NCI-H1417 (cell line): ENCODE measurements at places on chromosomes 6 and 20.
A peak's percentile ranks its signal among the peaks of the same experiment; 100 is the strongest.

DNA sequence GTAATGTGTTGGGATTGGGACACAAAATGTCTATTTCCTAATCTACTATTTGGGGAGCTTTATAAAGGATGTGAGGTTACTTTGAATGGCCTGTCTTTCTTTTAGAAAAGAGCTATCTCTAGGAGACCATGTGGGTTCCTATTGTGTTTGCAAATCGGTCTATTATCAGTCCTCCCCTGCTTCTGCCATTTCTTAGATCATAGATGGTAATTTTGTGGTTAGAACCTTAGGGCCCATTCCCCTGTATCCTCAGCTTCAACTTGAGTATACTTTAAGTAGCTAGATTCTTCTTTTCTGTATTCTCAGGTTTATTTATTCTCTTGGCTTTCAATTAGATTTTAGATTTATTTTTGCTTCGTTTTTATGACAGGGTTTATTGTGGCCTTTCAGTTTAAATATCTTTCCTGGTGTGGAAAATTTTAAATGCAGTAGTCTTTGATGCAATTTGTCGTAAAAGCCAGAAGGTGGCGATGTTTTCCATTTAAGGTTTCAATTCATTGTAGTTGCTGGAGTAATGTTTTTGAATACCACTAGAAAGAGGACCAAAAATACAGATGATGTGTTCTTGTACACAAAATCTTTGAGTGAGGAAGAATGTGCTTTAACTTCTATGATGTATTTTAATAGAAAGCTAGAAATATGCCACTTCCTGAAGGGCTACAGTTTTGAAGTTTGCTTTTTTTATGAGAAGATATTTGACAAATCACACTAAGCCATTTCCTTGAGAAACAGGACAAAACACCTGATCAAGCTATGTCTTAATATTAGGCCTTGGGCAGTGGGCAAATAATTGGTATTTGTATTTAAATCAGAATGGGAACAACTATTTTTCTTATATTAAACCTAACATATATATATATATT is 20.3 kb downstream of the TBPL1 start:
- peak; percentile 49 for DNase-seq

DNA sequence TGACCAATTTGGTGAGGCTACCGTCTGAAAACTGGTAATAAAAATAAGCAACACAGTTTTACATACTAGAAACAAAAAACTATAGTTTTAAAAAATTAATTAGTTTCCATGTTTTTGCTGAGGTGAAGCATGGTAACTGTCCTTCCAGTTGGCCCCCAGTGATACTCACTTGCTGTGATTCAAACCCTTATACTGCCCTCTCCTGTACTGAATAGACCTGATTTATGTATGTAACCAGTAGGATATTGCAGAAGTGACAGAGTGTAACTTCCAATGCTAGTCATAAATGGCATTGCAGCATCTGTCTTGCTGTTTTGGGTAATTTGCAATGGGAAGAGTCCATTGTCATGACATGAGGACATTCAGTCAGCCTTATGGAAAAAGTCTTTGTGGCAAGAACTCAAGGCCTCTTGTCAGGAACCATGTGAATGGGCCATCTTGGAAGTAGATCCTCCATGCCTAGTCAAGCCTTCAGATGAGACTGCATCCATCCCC is 8.9 kb upstream of the CHD6 start:
- DNase-seq = no peak

- DNase-seq = peak; percentile 45
These were observed 24.6 kb downstream of the FOXO3 start for GRCh38 chr6:108585359-108585758.

GRCh38 chr6:73712535-73713173 is 16.7 kb downstream of the CD109 start:
- DNase-seq = no peak

DNA sequence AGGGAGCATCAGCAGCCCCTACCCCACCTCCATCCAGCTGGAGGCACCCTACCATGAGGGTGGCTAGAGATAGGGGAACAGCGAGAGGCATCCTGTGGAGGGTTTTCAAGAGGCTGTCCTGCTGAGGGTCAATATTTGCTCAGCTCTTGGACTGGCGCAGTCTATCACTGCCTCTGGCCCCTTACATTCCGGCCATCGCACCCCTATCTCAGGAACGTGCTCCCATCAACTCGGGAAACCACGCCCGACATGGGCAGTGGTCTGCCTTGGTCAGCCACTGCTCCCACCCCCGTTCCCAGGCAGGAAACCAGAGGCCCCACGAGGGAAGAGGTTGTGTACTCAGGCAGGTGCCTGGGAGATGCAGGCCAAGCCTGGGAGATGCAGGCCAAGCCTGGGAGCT is 57.9 kb downstream of the VEGFA start:
- peak; percentile 71 for DNase-seq

- DNase-seq = no peak
These were observed 1.9 kb upstream of the ELMO2 start for GRCh38 chr20:46408281-46408731.

DNA sequence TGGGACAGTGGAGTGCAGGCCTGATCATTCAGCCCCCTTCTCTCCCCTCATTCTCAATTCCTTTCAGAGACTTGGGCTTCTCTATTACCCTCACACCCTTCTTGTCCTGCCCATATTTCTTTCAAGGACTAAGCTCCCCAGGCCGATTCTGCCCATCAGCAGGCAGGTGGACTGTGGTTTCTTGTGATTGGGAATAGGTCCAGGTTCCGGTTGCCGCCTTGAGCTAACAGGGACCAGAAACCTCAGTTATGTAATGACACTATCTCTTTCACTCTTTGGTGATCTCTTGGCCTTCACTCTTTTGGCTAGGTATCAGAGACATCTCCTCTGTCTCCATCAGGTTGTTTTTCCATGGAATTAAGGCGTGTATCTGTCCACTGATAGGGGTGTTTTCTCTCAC is 6.5 kb downstream of the MUCL3 start:
- DNase-seq = no peak

DNA sequence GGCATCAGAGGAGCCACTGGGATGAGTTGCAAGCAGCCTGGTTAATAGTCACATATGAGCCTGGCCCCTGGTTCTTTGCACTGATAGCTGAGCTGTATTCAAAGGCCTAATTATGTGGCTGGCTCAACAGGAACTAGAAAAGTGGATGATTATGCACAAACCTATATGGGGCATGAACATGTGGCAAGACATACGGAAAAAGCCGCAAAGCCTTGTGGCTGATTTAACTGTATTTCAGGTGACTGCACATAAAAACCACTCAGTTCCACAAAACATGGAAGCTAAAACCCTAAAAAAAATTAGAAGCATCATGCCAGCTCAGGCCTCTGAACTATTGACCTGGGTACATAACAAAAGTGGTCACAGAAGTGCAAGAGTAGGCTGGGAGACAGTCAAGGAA is 13.0 kb upstream of the MUC22 start:
- DNase-seq = no peak

DNA sequence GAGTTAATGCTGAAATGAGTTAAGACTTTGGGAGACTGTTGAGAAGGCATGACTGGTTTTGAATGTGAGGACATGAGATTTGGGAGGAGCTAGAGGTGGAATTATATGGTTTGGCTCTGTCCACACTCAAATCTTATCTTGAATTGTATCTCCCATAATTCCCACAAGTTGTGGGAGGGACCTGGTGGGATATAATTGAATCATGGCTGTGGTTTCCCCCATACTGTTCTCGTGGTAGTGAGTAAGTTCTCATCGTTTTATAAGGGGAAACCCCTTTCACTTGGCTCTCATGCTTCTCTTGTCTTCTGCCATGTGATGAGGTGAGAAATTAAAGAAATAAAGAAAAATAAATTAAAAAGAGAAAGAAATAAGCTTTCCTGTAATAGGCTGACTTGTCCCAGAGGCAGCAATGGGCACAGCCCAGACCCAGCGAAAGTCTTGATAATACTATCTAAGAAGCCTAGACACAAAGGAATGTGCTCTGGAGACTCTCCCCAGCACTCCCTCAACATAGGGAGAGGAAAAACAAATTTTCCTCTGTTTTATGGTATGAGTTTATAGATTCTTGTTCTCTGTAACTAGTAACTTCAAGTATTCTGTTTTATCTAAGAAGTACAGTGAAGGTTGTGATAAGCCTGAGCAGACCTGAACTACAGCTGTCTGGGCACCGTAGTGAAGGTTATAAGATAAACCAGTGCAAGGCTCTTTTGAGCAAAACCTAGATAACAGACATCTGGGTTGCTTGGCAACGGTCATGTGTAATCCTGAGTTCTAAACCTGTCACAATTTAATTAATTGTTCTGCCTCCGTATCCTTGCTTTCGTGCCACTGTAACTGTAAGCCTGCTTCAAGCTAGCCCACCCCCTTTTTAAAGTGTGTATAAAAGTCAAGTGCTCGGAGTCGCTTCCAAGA is 88.9 kb upstream of the ECI2 start:
- DNase-seq = no peak

DNA sequence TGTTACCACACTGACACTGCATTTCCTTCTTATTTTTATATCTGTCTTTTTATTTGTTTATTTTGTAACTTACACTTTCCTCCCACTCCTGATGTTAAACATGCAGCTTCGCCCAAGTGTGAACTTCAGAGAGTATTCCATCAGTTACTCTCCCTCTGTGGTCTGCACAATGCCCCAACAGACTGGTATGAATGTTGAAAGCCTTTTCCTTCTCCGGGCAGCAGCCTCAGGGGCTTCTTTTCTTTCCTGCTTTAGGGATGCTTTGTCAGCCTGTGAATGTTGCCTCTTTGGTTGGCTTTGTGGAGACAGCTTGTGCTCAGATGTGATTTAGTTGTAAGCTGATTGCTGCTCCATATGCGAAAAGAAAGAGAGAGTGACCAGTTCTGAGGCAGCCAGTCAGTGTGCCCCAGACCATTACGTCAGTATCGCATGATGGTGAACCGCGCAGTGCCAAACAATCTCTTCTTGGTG is 44.0 kb downstream of the SMPDL3A start:
- no peak for DNase-seq

DNA sequence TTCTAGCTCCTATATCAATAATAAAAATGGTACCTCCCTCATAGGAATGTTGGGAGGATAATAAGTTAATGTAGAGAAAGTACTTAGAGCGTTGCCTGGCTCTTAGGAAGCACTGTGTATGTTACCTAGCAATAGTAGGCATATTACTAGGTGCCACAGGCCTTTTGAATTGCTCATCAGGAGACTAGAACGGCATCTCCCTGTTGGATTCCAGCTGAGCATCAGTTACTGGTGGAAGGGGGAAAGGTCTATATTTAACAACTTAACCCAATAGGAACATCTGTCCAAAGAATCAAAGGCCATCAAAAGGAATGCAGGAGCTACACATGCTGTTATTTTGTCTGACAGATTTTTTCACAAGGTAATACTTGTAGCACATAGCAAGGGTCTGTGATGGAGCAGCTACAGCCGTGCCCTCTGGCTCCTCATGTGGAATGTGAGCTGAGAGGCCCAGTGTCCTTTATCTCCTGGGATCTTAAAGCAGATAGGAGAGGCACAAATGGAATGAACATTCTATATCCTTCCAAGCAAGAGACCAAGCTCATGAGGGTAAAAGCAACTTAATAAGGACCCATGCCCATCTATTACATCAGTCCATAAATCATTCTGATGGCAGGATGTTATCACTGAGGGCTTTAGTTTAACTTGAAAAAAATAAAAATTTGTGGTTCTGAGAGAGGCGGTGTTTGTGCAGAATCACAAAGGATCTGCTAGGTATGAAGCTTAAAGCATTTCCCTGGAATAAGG is 184.9 kb upstream of the LAMP5 start:
- DNase-seq = no peak

DNA sequence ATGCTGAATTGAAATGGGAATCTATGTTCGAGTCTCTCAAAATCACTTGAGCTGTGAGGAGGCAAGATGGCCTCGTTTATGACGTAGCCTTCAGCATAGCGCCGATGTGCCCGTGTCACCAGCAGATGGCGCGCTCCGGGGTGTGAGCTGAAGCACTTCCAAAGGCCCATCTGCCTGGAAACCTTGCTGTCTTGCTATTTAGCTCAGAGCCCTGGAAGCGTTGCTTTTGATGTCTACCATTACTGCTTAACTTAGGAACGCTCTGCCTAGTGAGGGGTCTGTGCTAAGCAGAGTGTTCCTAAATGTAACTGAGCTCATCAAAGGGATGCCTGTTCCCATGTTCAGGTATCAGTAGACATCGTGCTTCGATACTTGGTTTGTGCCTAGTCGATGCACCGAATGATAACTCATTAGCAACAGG is 67.7 kb downstream of the SYCP2L start:
- peak; percentile 67 for DNase-seq

DNA sequence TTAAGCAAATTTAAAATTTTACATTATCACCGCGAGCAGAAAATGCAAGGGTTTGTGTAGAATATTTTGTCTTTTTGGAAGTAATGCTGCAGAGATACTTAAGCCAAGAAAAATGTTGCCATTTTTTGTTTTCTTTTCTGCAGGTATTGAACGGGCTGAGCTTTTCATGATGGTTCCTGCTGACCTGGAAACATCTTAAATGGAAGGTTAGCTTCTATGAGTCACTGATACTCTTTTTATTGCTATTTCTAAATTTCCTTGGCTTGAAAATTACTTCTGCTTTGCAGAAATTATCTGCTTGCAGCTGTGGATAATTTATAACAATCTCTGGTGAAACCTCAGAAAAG is 12.7 kb downstream of the SYTL3 start:
- no peak for DNase-seq

- DNase-seq = no peak
These were observed 260.9 kb downstream of the TAF4 start for GRCh38 chr20:61804752-61805295.

- no peak for DNase-seq
These were observed 941.0 kb upstream of the ADGRB3 start for GRCh38 chr6:67694127-67694526.

DNA sequence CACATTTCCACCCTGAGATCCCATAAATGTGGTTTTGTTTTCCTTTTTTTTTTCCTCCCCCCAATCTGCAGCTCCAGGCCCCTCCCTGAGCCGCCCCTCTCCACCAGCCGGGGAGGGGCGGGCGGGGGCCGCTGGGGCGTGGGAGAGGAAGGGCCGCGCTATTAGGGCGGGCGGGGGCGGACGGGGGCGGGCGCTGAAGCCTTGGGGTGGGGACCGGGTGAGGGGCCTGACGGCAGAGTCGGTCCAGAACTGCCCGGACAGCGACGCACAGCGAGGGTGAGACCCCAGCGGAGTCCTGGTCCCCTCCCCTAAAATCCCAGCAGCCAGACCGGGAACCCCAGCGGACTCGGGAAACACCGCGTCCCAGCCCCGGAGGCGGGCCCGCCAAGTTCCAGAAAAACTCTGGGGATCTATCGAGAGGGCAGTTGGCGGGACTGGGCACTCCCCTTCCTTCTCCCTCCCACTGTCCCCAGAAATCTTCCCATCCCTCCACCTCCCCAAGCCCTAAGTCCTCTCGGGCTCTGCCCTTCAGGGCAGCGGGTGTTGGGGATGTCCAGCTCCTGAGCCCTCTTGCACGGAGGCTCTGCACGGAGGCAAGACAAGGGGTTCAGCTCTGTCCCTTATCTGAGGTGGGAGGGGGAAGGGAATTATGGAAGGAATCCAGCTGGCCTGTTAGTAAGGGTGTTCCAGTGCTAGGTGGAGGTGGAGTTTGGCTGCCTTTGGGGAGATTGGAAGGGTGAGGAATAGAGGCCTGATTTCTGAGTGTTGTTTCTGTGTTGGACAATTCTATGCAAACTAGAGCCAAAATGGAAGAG is at the start of gene PRICKLE4:
PRICKLE4 (plus strand) TSS at position 232 of the 815 bp plus-strand sequence. CDS start 2,692 bp downstream, outside the sequence.
- peak; percentile 52 for DNase-seq

DNA sequence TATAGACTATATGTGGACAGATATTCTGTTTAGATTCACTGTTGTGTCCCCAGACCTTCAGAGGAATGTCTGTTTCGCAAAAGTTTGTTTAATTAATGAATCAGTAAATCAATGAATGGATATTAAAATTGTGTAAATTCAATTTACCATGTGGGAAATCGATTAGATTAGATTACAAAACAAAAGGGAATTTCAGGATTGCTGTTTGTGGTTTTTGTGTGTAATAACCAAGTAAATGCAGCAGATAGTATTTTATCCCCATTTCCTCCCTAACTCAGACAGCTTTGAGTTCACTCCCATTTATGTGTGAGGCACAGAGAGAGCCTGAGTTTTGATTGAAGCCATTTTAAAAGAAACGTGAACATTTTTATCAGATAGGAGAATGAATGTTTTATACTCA is 214.8 kb downstream of the ADGB start:
- DNase-seq = no peak
